ENCODE measurements at places on chromosomes 5 and 9. TPM values are rescaled to one million over a fixed set of nuclear protein-coding genes. Genes with fewer than 3 reads are reported as not detected.
A peak's percentile ranks its signal among the peaks of the same experiment; 100 is the strongest.

GRCh38 chr5:86968301-86968753 lies 299.4 kb upstream of the RASA1 start:
- DNase-seq = peak; percentile 50
- H3K27ac ChIP-seq = peak overlapping the region; percentile 21
- H3K4me3 ChIP-seq = peak overlapping the region; percentile 29
- H3K4me1 ChIP-seq = no peaks in the 10 kb centered on the region

DNA sequence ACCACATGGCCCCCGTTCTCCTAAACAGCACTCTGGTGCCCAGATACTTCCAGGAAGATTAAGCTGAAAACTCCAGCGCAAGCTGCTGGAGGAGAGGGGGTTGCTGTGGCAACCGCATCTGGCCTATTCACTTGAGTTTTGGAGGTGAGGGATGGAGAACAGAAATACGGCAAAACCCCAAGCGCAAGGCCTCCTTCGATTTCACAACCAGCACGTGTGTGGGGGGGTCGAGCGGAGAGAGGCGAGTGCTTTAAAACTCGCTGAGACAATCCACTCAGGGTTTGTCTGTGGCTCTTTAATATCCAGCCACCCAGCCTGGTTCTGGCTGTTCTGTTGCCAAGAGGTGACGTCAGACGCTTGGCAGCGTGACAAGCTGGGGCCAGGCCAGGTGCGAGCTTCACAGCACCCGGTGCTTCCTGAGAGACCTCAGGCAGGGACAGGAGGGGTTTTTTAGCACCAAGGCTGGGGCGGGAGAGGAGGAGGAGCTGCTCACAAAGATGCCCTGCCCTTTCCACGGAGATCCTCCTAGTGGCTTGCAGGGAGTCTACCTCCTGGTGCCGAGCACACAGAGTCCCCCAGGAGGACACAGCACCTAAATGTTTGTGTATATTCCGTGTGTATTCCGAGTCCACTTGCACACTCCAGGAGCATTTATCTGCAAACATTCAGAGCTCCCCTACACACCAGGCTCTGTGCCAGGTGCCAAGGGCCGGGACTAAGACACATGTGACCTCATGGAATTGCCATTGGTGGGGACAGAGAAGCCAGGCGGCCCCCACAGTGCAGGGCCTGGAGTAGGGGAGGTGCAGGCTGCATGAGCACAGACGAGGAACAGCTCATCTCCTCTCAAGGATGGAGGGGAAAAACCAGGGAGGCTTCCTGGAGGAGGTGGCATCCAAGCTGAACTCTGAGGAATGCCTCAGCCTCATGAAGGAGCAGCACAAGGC lies 194.6 kb downstream of the OLFM1 start:
- H3K4me3 ChIP-seq = no peak overlapping the region
- DNase-seq = peak; percentile 71
- no peaks in the 10 kb centered on the region for H3K27me3 ChIP-seq
- H3K4me1 ChIP-seq = 0 out of 2 replicates have a peak, but pooled peaks cover 2% of the 10 kb centered on the region

- H3K27me3 ChIP-seq = no peaks in the 10 kb centered on the region
- no peak for DNase-seq
- H3K27ac ChIP-seq = no peak overlapping the region
- H3K4me3 ChIP-seq = no peak overlapping the region
These were observed 13.4 kb downstream of the ELAVL2 start for GRCh38 chr9:23812673-23813072.

GRCh38 chr5:56311306-56311905 lies 78.3 kb upstream of the ANKRD55 start:
- no peaks in the 10 kb centered on the region for H3K36me3 ChIP-seq
- no peaks in the 10 kb centered on the region for H3K27me3 ChIP-seq
- H3K27ac ChIP-seq = no peak overlapping the region
- no peaks in the 10 kb centered on the region for H3K4me1 ChIP-seq

DNA sequence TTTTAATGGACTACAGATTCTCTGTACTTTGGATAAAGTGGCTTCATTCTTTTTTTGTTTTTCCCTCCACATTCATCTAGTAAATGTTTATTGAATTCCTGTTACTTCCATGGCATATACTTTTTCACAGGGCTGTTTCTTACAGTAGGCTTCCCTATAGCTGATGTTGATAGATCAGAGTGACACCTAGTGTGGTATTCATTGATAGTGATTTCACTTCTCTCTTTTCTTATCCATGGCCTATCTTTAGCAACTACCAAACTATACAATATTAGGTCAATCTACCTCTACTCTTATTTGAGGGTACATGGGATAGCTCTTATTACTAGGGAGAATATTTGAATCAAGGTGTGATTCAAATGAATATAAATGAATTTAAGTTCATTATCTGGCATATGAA lies 35.8 kb downstream of the FSD1L start:
- no peaks in the 10 kb centered on the region for H3K27me3 ChIP-seq
- no peak overlapping the region for H3K4me3 ChIP-seq
- H3K27ac ChIP-seq = no peak overlapping the region
- DNase-seq = no peak
- no peaks in the 10 kb centered on the region for H3K4me1 ChIP-seq

The PTAR1 gene
- 85.5 TPM for total RNA-seq

DNA sequence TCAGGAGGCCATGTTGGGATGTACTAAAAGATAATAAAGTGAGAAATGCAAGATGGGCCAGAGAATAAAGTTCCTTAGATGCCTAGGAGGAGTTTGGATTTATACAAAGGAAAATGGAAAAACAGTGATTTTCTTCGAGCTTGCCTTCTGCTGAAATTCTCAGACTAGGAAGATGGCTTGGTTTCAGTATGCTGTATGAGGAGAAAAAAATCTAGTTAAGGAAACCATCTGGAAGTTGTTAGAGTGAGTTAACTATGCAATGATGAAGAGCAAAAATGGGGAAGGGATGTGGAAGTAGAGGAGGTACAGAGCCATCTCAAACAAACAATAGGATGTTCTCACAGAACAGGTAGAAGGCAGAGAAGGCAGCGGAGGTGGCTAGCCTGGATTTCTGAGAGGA lies 162.9 kb upstream of the FTMT start:
- no peaks in the 10 kb centered on the region for H3K27me3 ChIP-seq
- no peaks in the 10 kb centered on the region for H3K4me1 ChIP-seq
- DNase-seq = no peak
- no peak overlapping the region for H3K27ac ChIP-seq
- H3K4me3 ChIP-seq = no peak overlapping the region
- no peaks in the 10 kb centered on the region for H3K36me3 ChIP-seq

DNA sequence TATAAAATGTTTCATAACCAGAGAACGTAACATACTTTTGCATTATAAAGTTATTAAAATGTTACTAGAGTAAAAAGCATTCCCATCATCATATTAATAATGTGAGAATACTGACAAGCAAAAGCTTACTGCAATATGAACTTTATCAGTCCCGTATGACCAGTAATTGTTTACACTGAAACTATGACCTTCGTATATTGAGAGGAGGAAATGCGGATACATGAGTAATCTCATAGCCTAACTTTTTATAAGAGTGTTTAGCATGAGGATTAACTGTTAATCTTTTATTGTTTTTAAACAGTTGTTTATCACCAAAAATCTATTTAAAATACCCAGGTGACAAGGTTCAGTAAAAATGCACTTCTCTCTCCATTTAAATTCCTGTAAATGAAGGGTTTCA lies 272.4 kb downstream of the SLF1 start:
- H3K27ac ChIP-seq = no peak overlapping the region
- H3K36me3 ChIP-seq = no peaks in the 10 kb centered on the region
- no peak overlapping the region for H3K4me3 ChIP-seq
- H3K27me3 ChIP-seq = no peaks in the 10 kb centered on the region
- peaks cover 24% of the 10 kb centered on the region for H3K4me1 ChIP-seq

The LAMC3 gene
- not detected for total RNA-seq

DNA sequence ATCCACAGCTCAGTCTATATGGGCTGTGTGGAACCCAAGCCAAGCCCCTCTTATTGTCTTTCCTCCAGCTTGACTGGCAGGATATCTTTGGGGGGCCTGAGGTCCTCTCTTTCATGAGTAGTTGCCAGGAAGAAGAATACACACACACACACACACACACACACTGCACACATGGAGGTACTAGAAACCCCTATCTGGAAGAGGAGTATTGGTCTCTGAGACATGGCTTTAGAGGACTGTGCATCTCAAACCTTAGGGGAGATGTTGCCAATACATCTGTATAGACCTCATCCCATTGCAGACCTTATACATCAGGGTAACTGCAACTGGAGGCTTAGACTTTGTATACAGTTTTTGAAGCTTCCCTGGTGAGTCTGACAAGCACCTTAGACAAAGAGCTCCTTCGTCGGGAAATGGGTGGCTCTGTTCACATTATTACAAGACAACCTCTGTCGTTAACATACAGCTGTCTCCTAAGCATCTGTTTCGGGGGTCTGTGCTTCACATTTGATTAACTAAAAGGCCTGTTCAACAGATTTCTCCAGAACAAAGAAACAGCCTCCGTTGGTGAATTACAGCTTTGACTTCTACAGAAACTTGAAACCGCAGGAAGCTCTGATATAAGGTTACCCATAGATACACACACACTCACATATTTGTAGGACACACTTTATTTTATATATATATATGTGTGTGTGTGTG lies 5.5 kb upstream of the ENTREP1 start:
- no peaks in the 10 kb centered on the region for H3K4me1 ChIP-seq
- no peak overlapping the region for H3K27ac ChIP-seq

DNA sequence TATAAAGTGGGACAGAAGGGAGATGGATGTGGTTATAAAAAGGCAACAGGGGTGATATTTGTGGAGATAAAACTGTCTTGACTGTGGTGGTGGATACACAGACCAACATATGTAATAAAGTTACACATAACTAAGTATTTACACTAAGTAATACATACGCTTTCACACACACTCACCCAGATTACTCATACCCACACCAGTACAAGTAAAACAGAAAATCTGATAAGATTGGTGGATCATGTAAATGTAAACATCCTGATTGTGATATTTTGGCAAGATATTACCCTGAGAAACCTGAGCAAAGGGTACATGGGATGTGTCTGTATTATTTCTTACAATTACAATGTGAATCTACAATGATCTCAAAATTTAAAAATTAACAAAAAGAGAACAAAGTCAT lies 53.3 kb upstream of the SLIT3 start:
- H3K36me3 ChIP-seq = no peaks in the 10 kb centered on the region
- DNase-seq = no peak
- peaks cover 3% of the 10 kb centered on the region for H3K4me1 ChIP-seq
- H3K27ac ChIP-seq = no peak overlapping the region

The NOXA1 gene
- total RNA-seq = not detected

The GPR151 gene
- not detected for total RNA-seq

The JAKMIP2 gene
- 88.6 TPM for total RNA-seq

The DENND4C gene
- total RNA-seq = 16.5 TPM

The TESK1 gene
- total RNA-seq = 9.2 TPM

DNA sequence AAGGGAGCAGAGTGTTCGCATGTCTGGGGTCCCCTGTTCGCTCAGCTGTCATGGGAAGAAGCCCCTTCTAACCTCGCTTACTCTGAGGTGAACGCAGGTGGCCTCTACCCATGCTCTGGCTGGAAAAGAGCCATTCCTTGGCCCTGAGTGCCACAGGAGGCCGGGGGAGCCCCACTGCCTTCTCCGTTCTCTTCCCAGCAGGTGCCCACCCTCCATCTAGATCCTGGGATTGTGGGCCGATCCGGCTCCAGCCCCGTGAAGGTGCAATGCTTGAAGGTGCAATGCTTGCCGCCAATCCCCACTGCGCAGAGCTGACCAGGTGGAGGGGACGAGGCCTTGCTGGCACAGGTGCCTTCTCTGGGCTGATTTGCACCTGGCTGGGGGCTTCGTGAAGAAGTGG lies 95.4 kb downstream of the MRPL36 start:
- H3K4me3 ChIP-seq = no peak overlapping the region
- no peaks in the 10 kb centered on the region for H3K4me1 ChIP-seq
- DNase-seq = no peak
- no peaks in the 10 kb centered on the region for H3K36me3 ChIP-seq
- H3K27me3 ChIP-seq = no peaks in the 10 kb centered on the region

The PCSK5 gene
- total RNA-seq = 18.6 TPM

The C8G gene
- total RNA-seq = not detected

DNA sequence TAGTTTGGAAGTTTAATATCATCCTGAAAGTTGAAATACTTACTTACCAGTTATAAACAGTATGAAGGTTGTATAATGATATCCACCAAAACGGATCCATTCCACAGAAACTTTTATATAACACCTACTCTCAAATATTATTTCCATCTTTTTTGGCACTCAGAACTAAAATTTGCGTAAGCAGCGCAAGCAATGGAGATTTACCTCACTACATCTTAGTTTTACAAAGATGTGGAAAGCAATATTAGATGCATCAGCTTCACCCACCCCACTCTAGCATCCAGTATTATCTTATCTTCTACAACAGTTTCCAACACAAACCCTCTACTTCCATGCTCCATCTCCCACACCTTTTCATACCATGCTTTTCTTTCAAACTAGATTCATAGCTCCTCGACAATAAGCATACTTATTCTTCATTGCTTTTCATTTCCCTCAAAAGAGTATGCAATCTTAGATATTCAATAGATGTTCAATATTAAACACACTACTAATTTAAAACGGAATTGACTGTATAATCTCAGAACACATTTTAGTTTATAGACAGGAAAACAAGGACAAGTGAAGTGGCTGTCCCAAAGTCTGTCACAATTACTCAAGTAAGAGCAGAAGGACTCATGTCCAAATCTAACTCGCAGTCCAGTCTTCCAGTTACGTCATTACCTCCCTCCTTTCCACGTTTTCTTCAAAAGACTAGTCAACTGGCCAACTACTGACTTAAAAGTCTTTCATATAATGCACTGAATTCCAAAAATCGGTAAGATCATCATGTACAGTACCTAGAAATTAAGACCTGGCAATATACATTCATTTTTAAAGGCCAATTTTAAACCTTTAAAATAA lies 2.2 kb downstream of the PPP2CA start:
- H3K4me1 ChIP-seq = no peaks in the 10 kb centered on the region
- peak; percentile 24 for DNase-seq
- H3K27me3 ChIP-seq = no peaks in the 10 kb centered on the region
- H3K36me3 ChIP-seq = peaks cover 29% of the 10 kb centered on the region
- peak overlapping the region; percentile 99 for H3K4me3 ChIP-seq

GRCh38 chr9:89359751-89360261 lies 41.5 kb downstream of the SECISBP2 start:
- peaks cover 27% of the 10 kb centered on the region for H3K36me3 ChIP-seq
- DNase-seq = no peak
- H3K27ac ChIP-seq = no peak overlapping the region
- no peaks in the 10 kb centered on the region for H3K4me1 ChIP-seq

The HK3 gene
- 0.15 TPM for total RNA-seq

DNA sequence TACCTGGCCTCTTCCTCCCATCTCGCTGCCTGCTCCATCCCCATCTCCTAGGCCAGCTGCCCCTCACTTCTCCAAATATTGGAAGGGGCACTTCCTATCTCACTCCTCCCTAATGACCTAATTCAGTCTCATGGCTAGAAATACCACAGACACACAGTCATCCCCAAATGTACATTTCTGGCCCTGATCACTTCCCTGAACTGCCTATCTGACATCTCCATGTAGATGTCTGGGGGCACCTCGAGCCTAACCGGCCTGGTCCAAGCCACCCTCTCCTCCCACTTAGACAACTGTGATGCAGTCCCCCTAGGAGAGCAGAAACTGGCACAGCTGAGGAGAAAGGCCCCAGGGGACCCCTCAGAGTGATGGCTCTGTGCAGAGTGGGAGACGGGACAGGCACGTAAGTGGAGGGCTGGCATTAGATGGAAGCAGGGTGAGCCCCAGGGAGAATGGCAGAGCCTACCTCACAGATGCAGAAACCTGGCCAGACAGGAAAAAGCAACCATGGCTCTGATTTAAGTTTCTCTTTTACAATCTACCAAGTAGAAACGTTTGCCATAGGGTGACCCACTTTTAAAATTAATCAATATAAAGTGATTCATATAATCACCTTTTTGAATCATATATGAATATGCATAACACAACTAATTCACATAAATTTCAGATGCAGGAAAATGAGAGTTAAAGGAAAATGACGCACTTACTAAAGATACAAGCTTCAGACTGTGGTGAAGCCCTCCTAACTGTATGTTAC lies 22.1 kb downstream of the CAMSAP1 start:
- no peaks in the 10 kb centered on the region for H3K27me3 ChIP-seq
- no peak for DNase-seq

The ITK gene
- not detected for total RNA-seq

The ACOT12 gene
- not detected for total RNA-seq
